ENCODE measurements at places on chromosomes 2 and 18.

DNA sequence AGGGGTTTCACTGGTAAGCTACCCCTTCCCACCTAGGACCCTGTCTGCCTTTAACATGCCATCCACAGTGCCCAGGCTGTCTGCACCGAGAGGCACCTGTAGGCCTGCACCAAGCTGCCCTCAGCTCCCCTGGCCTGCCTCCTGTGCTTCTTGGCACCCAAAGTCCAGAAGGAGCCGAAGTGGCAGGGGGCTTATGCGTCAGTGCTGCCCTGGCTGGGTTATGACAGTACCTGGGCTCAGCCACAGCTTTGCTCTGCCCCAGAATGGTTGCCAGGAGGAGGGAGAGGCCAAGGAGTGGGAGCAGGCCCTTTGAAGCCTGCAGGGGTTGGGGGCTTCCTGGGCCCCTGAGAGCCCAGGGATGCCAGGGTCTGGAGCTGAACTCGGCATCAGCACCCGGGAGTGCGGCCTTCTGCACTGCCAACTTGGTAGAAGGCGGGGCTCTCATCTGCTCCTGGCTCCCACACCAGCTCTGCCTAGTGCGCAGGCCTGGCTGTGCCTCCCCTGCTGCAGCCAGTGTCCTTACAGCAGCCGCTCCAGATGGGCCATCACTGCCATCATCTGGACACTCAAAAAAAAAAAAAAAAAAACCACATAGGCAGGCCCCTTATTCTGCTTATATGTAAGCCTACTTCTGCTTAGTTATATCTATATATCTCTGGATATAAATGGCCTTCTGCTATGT lies 155.4 kb downstream of the THSD7B start:
- no peak for DNase-seq

- DNase-seq = no peak
Observed at GRCh38 chr18:49647496-49648168, 85.8 kb downstream of the LIPG start.

DNA sequence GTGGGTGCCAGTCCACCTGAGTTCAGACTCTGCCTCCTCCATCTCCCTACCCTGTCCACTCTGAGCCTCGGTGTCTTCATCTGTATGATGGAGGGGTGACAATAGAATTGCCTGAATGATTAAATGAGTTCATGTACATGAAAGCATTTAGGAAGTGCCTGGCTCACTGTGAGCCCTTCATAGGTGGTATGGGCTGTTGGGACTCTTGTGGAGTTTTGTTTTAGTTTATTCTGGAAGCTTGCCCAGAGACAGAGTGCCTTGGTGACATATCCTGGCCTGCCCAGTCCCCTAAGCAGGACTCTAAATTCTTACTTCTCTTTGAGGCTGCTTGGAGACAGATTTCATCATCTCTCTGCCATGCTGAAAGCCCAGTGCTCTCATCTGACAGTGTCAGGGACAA lies 24.5 kb upstream of the GIGYF2 start:
- no peak for DNase-seq

GRCh38 chr2:216441308-216442010 lies 29.2 kb downstream of the SMARCAL1 start:
- no peak for DNase-seq

- DNase-seq = no peak
Observed at GRCh38 chr2:221203125-221203524, 369.0 kb downstream of the EPHA4 start.

GRCh38 chr2:15634846-15635490 lies 43.3 kb downstream of the DDX1 start:
- no peak for DNase-seq

DNA sequence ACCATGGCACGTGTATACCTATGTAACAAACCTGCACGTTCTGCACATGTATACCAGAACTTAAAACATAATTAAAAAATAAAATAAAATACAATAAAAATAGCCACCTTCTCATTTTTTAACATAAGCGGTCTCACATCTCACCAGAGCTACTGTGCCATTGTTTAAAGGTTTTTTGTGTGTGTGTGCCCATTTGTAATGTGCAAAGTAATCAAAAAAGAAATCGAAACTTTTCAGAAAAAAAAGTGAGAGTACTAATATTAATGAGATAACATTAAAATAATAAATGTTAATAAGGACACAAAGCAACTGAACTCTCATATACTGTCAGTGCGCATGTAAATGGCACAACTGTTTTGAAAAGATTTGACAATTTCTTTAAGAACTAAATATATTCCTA lies 60.5 kb downstream of the FANCL start:
- DNase-seq = no peak

DNA sequence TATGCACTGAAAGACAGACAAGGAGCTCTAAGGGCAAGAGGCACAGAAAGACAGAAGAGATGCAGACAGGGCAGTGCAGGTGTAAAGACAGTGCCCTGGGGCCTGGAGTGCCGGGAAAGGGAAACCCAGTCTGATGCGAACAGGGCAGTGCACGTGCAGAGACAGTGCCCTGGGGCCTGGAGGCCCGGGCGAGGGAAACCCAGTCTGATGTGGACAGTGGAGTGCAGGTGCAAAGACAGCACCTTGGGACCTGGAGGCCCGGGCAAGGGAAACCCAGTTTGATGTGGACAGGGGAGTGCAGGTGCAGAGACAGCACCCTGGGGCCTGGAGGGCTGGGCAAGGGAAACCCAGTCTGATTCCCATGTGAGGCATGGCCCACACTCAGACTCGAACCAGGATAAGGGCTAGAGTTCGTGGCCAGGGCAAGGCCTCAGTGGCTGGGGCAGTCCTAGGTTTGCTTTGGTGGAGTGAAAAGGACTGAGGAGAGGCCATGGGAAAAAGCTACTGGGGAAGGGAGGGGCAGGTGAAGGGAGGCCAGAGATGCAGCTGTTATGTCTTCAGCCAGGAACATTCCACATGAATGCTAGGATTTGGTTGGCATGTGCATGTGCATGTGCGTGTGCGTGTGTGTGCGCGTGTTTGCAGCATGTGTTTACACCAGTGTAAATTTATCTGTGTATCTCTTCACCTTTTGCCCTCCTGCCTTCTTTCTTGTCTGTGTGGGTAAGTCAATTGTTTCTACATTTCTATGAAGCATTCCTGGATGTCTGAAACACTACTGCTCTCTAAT lies 39.1 kb upstream of the DNMT3A start:
- DNase-seq = no peak

DNA sequence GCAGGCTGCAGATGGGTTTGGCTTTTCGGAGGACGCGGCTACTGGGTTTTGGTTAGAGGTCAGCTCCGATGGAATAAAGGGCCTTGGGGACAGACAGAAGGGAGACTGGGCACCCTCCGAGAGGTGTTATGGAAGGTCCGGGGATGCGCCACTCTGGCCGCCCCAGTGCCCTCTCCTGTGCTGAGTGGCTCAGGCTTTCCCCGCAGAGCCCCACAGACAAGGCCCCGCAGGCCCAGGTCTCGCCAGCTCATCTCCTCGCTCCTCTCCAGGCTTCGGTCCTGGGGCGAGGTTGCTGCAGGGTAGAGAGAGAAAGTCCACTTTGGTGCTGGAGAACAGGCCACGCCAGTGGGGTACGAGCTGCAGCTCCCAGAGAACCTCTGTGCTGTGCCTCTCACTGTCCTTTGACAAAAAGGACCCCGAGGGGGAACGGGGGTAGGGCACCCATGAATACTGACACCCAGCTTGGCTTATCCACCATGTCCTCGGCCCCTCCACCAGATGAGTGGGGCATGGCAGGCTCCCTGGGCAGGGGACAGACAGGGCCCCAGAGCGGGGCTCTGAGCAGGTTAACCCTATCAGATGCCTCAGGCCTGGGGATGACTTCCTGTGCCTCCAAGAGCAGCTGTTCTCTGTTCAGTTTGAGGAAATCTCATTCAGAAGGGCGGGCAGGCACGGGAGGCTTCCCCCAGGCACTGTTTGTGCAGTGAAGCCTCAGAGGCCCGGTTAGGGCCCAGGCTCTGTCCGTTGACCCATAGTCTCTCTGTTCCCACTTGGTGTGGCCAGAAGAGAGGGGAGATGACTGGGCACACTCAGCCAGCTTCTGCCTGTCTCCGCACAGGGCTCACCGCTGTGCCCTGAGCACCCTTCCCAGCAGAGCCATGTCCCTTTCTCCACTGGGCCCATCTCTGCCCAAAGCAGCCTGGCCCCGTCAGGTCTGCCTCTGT lies 15.7 kb upstream of the CNNM3 start:
- no peak for DNase-seq

DNA sequence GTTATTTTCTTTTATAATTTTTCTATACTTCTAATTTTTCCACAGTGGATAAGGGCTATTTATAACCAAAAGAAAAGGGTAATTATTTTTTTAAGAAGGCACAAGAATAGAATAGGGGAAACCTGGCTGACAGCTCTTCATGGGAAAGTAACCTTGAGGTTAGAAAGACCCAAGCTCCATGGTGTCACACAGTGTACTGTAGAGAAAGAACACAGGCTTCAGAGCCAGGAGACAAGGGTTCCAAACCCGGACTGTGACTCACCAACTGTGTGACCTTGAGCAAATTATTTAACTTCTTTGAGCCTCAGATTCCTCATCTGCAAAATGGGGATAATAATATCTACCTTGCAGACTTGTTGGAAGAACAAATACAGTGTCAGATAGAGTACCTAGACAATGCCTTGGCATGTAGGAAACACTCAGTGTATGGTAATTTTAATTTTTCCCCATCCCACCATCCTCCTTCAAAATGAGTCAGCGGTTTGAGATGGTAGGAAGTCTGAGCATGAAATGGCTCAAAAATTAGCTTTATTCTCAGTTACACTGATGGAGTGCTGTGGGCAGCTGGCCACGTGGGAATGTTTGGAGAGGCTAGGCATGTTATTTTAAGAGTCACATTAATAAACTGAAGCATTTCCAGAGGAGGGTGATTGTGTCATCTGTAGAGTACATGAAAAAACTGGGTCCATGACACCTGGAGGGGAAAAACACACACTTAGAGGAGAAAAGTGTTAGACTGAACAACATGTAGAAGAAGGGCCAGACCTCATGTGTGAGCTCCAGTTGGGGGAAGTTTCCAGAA lies 36.7 kb downstream of the TMEM37 start:
- no peak for DNase-seq

DNA sequence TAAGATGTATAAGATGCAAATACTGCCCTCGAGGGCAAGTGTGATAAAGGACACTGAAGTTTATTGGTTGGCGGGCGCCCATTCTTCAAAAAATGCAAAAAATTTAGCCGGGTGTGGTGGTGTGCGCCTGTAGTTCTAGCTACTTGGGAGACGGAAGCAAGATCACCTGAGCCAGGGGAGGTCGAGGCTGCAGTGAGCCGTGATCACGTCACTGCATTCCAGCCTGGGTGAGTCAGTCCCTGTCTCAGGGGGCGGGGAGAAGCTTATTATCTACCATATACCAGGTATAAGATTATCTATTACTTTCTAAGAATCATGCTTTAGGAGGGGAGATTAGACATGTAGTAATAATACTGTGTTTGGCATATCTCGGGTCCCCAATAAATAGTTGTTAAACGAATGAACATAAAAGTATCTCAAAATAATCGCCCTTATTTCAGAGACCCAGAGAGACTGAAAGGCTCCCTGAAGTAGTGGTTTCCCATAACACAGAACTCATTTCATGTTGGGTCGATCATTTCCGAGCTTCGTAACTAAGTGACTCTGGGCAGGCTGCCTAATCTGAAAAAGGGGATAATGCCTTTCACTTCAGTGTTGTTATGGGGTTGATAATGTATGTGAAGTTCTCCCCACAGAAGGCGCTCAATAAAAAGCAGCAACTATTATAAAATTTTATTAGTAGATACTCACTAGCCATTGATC lies 1.2 kb upstream of the SELENOI start:
- peak; percentile 37 for DNase-seq

- DNase-seq = no peak
Observed at GRCh38 chr2:218427741-218428140, 8.8 kb downstream of the VIL1 start.

- no peak for DNase-seq
Observed at GRCh38 chr2:3867469-3867868, 164.1 kb downstream of the DCDC2C start.

DNA sequence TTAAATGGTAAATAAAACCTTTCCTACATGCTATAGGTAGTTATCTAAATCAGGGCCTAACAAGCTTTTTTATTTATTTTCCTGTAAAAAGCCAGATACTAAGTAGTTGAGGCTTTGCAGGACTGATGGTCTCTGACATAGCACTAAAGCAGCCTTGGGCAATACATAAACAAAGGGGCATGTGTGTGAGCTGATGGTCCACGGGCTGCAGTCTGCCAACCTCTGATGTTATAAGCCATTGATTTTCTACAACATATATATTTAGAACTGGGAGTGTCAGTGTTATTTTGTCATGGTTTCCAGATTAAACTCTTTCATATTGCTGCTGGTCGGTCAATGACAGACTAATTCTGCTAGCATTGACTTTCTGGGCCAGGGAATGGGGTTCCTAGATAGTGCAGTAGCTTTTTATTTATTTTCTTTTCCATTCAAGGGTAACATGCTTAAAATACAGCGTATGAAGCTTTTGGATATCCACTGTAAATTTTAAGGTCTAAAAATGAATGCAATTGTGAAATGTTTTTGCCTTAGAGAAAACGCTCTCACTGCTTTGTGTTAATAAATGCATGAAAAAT lies 134.0 kb downstream of the NEDD4L start:
- DNase-seq = no peak

DNA sequence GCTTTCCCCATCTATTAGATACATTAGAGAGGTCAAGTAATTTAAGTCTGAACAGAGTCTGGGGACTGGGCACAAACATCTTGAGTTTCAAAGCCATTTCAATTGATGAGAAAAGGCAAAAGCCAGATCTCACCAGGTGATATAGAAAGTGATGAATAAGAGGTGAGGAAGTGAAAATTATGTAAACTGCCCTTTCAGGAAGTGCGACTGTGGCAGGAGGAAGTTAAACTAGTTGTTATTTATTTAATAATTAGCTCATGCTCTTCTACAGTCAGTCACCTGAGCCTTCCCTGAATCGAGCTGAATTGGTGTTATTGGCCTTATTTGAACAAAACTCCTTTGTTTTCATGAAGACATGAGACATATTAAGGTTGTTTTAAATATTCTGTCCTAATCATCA lies 115.1 kb downstream of the CDH20 start:
- no peak for DNase-seq

DNA sequence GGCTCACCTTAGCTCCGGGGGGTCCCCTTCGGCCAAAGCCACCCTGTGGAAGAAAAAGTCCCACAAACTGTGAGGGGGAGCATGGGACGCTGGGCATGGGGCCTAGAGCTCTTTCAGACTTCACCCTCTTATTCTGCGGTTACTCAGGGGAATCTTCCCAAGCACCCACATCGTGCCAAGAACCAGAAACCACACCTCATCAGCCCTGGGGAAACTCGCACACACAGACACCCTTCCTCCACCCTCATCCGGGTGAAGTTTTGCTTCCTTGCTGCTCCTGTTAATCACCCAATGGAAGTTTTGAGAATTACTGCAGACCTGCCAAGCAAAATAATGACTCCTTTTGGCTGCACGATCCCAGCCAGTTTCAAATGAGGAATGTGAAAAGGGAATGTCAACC lies 59.1 kb downstream of the COL6A3 start:
- DNase-seq = no peak

- DNase-seq = no peak
Observed at GRCh38 chr2:237486819-237487448, at the start of gene MLPH. TSS of gene MLPH (plus strand) at chr2:237487251. CDS start at chr2:237493427, 6,176 bp downstream.

DNA sequence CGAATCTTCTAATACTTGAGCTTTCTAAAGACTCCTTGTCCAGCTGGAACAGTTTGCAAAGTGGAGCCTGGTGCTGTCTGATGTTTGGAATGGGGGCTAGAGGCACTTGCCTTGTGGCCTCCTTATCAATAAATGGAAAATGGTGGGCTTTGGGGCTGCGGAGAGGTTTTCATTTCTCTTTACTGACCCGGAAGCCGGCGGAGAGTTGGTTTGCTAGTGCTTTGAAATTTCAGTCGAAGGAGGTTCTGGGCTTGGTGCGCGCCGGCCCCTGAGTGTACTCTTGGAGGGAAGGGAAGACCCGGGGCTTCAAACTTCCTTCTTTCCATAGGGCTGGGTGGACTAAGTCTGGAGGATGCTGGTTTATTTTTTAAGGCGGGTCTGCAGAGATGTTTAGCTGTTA lies 714 bp downstream of the RPIA start:
- DNase-seq = peak; percentile 35

Data from activated naive CD4-positive, alpha-beta T cell treated with anti-CD3 and anti-CD28 coated beads, Interleukin-2, amount 50 U/mL, for 16 hours (primary cell).